ENCODE measurements at places on chromosomes 13 and 19.
A peak's percentile ranks its signal among the peaks of the same experiment; 100 is the strongest.

DNA sequence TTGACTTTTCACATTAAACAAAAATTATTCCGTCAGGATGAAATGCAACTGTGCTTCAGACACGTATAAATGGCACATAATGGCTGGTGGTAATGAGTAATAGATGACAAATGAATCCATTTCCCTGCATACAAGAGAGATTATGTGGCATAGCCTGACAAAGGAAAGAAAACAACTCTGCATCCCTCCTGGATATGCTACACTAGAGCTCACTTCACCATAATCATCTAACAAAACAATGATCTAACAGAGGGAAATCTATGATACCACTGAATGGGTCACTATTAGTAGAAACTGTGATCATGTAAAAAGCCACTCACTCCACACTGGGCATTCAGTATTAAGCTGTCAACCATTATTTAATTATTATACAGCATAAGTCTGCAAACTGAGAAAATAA, 1498.4 kb downstream of the EFNB2 start:
- DNase-seq = no peak

DNA sequence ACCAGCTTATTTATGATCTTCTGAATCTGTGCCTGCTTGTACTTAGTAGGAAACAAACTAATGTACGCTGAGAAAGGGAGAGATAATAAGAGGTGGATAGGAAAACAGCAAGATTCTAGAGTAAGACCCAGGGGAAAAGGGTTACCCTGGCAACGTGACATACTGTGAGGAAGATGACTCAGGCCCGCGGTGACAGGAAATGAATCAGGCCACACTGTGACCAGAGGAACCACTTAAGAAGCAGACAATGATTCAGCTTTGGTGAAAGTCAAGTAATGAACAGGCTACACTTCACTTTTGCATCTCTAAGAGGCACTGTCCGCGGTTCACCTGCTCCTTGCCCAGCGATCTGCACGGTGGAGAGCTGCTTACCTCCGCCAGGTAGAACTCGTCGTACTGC, 158.2 kb downstream of the NALCN start:
- DNase-seq = no peak

GRCh38 chr13:80245162-80245733, 95.7 kb downstream of the SPRY2 start:
- DNase-seq = no peak

DNA sequence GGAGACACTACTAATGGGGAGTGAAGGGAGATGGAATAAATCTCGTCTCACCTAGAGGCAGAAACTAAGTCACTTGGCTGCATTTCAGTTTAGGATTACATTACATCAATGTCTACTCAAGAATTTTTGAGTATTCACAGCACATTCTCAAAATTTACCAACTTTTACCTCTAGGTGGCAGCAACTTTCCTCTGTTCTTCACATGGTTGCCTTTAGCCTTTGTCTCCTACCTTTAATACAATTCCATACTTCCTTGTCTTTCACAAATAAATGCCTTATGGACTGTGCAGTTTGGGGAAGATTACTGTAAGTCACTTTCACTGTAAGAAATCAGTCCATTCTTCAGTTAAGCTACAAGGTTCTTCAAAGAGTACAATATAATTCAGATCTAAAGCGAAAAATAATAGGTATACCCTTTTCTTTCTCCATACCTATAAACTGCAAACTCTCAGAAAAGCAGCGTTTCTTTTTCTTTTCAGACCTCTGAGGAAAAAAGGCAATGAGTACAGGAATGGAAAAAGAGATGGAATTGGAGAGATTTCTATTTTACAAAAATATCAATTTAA, 379.4 kb downstream of the KLF12 start:
- DNase-seq = peak; percentile 20

GRCh38 chr19:13483215-13483614, 23.1 kb downstream of the CACNA1A start:
- DNase-seq = no peak

DNA sequence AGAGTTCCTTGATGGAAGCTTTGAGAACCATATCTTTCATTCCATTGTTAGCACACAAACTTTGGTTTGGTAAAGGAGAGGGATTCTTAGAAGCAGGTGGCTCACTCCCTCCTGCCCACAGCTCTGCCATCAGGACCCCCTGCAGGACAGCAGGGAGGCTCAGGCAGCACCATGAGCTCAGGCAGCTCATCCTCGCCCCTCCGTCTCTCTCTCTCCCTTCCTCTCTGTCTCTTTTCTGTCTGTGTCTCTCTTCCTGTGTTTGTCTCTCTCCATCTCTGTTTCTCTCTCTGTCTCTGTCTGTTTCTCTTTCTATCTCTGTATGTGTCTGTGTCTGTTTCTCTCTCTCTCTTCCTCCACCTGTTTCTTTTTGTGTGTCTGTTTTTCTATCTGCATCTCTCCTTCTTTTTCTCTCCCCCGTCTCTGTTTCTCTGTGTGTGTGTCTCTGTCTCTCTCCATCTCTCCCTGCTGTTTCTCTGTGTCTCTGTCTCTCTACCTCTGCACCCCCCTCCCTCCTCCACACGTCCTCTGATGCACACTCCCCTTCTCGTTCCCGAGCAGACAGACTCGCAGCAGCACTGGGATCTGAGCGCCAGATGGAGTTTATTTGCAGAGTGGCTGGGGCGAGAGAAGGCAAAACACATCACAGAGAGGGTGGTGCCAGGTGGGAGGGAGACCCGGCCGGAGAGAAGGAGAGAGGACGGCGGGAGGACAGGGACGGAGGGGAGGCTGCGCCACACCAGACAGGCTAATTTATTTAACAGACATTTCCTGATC, 8.7 kb downstream of the SBK2 start:
- no peak for DNase-seq

DNA sequence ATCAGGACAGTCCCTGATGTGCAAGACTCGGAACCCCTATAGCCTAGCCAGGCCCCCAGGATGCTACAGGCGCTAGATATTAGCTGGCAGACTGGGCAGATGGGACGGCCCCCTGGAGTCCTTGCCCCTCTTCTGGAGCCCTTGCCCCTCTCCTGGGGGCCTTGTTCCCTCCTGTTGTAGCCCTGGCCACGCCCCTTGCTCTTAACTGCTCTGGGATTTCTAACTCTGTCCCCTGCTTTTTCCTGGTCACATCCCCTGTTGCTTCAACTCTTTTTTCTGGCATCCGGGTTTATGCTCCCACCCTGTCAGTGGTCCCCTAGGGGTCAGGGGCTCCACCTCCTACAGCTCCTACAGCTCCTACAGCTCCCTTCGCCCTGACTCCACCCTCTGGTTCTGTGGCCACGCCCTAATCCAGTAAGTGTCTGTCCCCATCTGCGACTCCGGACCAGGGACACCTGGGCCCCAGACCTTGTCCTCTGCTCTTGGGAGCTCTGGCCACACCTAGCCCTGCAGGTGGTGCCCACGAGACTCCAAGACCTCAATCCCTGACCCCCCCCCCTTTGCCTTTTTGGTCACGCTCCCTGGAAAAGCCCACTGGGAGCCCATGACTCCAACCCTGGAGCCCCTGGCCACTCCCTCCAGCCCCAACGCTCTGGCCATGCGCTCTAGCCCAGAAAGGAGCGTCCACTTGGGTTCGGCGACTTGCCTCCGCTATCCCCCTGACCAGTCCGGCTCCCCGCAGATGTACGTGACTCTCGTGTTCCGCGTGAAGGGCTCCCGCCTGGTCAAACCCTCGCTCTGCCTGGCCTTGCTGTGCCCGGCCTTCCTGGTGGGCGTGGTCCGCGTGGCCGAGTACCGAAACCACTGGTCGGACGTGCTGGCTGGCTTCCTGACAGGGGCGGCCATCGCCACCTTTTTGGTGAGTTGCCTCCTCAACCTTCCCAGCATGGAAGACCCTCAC, 6.8 kb downstream of the PLPPR2 start:
- no peak for DNase-seq

GRCh38 chr13:31775686-31776085, 36.4 kb downstream of the RXFP2 start:
- DNase-seq = no peak

- no peak for DNase-seq
Measured at GRCh38 chr13:98415326-98416070, 161.4 kb downstream of the STK24 start.

DNA sequence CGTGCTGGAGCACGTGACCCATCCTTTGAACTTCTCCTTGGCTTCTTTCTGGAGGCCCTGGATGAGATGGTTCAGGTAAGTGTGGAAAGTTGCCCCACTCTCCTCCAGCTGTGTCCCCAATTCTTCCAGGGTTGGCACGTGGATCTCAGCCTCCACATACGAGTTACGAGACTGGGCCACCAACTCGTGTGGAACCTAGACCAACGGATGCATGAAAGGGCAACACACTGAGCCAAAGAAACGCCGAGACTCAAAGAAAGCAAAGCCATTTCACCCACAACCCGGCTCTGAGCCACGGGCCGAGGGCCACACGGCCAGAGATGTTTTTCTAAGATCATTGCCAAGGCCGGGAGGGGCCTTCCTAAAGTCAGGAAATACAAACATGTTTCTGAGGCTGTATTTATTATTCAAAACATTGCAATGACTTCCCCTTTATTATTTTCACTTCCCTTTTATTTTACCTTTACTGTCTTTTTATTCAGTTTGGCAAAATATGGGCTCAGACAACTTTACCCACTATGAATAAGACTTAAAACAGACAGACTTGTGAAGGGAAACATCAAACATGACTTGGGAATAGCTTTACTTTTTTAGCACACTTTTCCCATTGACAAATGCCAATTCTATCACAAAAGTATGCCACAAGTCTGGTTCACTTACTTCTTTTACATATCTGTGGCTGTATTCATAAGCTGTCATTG, 94.6 kb downstream of the KL start:
- no peak for DNase-seq

DNA sequence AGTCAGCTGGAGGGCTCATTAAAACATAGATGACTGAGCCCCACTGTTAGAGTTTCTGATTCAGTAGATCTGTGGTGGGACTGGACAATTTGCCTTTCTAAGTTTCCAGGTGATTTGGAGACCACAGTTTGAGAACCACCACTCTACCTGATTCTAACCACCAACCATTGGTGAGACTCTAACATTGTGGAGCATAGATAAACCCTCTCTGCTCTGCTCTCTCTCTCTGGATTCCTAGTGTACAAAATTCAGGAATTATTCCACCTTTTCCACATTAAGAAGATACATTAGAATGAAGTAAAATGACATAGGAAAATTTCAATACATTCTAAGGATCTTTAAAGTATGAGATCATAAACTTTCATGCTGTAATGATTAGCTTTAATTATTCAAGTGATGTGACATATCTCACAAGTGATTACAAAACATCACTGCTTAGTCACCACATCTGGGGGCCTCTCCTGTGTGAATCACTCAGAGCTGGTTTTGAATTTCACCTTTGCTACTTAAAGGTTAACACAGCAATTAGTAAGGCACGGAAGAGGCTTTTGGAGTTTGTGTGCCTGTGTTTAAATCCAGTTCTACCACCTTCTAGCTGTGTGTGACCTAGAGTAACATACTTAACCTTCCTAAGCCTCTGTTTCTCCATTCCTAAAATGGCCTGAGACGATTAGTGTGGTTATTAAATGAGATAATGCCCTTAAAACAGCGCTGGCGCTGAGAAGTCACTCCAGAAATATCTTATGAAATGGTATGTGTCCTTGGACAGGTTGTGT, 78.5 kb upstream of the NBEA start:
- DNase-seq = no peak

- no peak for DNase-seq
Measured at GRCh38 chr13:92804346-92804745, 422.3 kb upstream of the GPC6 start.

DNA sequence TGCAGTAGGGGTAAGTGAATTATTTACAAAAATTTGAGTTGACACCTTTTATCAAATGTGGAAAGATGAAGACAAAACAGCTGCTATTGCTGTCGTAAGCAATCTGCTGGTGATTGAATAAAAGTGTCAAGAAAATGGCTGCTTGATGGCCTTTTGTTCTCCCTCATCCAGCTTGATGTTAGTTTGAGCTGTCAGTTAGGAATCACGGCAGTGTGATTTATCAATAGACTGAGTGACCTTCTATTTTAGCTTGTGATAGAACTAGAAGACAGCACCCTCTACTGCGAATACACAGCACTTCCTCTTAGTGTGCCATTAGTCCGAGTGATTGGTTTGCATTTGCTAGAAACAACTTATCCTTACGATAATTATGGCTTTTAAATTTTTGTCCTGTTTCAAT, 76.3 kb downstream of the MZT1 start:
- no peak for DNase-seq

GRCh38 chr13:46571909-46572595, 19.1 kb downstream of the LRCH1 start:
- DNase-seq = no peak

DNA sequence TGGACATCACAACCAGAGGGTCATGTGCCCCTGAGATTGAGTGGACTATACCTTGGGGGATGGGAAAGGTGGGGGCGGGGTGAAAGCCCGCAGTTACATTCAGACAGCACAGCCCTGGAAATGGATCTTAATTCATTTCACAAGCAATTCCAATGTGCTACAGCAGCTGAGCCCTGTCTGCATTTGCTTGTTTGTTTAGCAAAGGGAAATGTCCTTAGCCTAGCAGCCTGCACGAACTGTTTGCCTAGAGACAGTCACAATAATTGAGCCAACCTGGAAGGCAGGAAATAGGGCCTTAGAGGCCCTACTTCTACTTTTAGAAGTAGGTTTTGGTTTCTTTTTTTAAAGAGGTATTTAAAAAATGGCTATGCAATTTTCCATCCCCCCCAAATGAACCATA, 177.3 kb upstream of the KL start:
- DNase-seq = no peak

DNA sequence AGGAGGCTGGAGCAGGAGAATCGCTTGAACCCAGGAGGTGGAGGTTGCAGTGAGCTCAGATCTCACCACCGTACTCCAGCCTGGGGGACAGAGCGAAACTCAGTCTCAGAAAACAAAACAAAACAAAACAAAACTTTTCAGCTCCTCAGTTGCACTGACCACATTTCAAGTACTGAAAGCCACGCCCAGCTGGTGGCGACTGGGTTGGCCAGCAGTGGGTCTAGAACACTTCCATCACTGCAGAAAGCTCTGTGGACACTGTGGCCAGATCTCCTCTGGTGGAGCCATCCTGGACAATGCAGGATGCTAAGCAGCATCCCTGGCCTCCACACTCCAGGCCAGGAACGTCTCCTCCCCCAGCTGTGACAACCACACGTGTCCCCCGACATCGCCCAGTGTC, 21.1 kb downstream of the TLE2 start:
- DNase-seq = no peak

DNA sequence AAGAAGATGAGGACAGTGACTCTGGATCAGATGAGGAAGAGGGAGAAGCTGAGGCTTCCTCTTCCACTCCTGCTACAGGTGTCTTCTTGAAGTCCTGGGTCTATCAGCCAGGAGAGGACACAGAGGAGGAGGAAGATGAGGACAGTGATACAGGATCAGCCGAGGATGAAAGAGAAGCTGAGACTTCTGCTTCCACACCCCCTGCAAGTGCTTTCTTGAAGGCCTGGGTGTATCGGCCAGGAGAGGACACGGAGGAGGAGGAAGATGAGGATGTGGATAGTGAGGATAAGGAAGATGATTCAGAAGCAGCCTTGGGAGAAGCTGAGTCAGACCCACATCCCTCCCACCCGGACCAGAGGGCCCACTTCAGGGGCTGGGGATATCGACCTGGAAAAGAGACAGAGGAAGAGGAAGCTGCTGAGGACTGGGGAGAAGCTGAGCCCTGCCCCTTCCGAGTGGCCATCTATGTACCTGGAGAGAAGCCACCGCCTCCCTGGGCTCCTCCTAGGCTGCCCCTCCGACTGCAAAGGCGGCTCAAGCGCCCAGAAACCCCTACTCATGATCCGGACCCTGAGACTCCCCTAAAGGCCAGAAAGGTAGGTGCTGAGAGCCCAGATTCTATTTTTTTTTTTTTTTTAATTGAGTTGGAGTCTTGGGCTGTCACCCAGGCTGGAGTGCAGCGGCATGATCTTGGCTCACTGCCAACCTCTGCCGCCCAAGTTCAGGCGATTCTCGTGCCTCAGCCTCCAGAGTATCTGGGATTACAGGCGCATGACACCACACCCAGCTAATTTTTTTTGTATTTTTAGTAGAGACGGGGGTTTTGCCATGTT, 2.3 kb downstream of the PPP1R15A start:
- no peak for DNase-seq
